Fibroblast of skin of left quadriceps (primary cell): ENCODE measurements at places on chromosomes 6 and 20.

- DNase-seq, result no peak
These were observed 44.8 kb upstream of the RNGTT start for GRCh38 chr6:89008001-89008814.

DNA sequence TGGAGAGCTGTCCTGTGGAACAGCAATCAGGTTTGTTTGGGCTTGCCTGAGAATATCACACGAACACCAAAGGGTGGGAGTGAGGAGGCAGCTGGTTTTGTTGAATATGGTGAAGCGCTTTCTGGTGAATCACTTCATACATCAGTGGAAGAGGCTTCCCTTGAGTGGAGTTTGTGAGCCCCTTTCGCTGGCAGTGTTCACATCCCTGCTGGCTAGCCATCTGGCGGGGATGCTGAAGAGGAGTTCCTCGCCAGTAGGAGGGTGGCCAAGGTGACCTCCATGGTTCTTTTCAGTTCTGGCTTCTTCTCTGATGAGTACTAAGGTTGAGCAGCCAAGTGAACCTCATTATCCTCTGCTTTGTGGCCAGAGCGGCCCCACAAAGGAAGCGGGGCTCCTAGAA lies 37.7 kb upstream of the RNF8 start:
- no peak for DNase-seq

DNA sequence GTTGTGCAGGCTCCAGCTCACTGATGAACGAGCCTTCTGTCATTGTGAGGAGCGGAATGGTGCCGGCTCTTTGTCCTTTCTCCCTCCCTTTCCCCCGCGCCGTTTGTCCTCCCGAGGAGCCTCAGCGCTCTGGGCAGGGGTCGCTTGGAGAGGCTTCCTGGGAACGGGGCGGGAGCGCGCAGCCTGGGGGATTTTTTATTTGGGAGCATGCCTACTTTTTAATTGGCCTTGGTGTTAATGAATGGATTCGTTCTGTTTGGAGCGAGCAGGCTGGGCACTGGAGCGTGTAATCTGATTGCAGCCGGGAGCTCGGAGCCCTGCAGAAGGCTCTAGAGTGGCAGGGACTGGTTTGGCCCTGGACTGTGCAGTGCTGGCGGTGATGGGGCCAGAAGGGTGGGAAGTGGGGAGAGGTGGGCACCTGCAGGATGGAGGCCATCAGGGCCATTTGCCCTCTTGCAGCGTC lies 118.8 kb downstream of the CDH4 start:
- no peak for DNase-seq

GRCh38 chr20:62770111-62770910 lies 26.0 kb upstream of the MRGBP start:
- no peak for DNase-seq

DNA sequence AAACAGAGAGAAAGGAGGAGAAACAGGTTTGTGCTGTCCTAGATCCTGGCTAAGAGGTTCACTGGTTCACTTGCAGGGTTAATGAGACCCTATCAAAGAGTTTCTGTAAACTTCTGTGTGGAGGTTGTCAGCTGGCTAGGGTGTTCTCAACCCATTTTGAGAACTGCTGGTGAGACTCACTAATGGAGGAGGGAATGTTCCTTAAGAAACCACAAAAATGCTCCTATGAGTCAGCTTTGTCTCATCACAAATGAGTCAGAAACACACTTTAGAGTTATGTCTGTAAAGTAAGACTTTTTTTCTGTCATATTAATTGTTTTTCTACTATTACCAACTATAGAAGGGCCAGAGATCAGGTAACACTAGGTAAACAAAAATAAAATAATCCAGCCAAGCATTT lies 884.4 kb downstream of the PHF3 start:
- DNase-seq, result peak; percentile 79

- peak; percentile 74 for DNase-seq
These were observed 185.8 kb upstream of the PRDM1 start for GRCh38 chr6:105900125-105900937.

GRCh38 chr6:97128507-97128906 lies 154.5 kb downstream of the MMS22L start:
- no peak for DNase-seq

DNA sequence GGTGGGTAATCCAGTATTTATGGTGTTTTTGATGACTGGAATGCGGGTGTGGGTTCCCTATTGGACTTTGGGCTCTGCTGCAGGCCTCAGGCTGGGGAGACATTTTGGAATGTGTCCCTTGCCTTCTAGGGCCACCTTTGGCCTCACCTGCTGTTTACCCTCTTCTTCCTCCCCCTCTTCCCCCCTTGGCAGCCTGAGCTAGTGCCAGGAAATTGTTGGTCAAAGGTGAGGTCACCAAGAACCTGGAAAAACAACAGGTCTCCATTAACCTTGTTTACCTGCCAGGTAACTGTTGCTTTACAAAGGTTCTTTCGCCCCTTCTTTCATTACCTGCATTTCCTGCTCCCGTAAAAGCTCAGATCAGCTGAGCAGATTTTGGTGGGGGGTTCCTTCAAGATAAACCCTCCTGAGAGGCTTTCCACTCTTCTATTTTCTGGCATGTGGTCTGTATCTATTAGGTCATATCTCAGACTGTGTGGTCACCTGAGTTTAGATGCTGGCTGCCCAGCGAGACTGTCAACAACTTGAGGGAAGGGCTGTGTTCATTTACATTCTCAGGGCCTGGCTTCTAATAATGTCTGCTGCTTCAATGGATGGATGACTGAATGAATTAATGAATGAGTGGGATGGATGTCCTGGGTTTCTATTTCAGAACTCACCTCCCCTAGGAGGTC lies 34.7 kb downstream of the VEGFA start:
- no peak for DNase-seq

DNA sequence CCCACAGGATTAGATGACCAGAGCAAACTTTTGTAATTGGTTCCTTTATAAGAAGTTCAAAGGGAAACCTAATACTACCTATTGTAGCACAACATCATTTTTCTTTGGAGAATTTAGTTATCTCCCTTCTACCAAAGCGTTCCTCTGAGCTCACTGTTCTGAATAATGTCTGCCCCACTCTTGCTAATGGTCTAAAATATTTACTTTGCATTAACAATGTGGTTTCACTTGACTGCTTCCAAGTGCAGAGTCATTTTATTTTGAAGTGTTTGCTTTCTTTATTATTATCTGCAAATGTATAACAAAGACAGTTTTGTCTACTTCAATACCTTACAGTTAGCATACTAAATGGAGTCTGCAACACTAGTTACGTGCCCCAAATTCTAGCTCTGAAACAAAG lies 15.0 kb downstream of the TRAPPC3L start:
- DNase-seq, result no peak
